ENCODE measurements at places on chromosomes 16 and 17.

GRCh38 chr17:39166437-39167335, 725 bp upstream of the ARL5C start:
- no peak for DNase-seq

DNA sequence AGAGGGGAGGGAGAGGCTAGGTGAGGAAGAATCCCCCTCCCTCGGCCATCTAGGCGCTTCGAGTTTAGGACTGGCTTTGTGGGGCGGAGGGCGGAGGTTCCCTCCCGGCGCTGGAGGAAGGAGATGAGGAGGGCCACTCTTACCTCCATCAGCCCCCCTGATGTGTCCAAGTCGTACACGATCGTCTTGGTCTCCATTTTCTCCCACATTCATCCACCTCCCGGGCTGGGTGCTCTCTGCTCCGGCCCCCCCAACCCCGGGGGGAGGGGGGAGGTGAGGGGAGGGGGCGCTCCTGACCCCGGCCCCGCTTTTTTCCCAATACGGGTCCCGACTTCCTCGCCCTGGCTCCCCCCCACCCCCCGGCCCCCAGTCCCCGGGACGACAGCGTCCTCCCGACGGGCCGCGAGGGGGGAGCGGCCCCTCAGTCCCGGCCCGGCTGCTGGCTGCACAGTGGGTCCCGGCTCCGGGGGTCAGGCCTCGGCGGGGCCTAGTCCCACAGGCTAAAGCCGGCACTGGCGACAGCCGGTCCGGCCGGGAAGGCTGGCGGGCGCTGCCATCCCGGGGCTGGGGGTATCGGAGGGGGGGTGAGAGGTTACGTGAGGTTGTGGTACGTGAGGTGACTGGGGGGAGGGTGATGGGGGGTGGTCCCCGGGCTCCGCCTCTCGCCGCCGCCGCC, 428 bp downstream of the PHF12 start:
- no peak for DNase-seq

GRCh38 chr17:7313890-7314718, 1.1 kb downstream of the GPS2 start:
- no peak for DNase-seq

GRCh38 chr16:30526137-30526822, at the start of gene ZNF768:
TSS of gene ZNF768 (minus strand) at chr16:30526566. CDS start at chr16:30526413, 153 bp downstream.
- DNase-seq = no peak

DNA sequence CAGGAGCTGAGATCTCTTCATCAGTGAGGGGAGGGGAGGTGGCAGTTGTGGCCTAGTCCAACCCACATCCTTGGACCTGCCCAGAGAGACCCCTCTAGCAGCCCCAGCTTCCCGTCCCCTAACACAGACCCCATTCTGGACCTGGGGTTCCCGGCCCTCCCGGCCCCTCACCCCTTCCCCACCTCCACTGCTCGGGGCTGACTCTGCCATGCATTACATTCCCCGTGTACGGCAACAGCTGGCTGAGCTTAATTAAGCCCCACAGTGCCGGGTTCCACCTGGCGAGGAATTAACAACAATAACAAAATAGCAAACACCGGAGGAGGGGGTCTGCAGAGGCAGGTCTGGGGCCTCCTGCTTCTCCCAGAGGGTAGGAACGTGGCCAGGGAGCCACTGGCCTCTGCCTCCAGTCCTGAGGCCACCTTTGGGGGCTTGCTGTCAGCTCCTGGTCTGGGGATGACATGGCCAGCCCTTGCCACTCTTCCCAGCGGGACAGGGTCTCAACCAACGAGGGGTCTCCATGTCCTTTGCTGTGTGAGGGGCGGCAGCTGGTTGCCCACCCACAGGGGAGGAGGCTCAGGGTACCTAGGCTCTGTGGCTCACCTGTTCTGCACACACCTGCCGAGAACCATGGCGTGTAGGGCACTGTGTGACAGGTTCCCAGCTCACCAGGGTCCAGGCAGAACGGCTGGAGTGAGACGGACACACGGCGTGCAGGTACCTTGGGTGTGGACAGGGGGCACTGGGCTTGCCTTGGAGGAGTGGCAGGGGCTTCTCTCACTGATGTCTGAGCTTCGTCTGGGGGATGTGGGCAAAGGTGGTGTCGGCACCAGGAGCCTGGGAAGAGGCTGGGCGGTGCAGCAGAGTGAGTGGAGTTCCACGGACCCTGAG, 46.9 kb upstream of the CBFA2T3 start:
- DNase-seq = no peak

DNA sequence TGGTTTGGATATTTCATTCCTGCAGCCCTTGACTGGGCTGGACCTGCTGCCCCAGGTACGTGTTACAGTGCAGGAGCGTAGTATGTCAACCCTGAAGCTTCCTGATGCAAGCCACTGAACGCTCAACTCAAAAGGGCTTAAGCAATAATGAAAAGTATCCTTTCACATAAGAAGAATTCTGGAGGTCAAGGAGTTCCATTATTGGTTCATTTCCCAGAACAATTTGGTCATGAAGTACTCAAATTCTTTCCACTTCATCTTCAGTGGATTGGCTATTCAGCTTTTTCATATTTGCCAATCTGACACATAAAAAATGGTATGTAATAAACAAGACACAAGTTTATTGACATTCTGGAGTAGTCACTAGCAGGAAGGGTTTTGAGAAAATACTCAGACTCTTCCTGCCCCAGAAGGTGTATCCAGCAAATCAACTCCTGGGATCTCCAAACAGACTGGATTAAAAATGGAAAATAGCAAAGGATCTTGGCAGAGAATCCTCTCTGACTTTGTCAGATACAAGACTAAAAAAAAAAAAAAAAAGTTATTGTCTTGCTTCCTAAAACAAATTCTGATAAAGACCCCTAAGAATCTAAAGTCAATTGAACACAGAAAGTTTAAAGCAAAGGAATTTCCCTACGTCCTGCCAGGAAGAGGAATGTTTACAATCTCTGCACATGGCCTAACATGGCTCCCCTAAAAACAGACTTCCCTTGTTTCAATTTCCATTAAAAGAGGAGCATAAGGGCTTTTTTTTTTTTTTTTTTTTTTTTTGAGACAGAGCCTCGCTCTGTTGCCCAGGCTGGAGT, 37.5 kb upstream of the WSB1 start:
- no peak for DNase-seq

DNA sequence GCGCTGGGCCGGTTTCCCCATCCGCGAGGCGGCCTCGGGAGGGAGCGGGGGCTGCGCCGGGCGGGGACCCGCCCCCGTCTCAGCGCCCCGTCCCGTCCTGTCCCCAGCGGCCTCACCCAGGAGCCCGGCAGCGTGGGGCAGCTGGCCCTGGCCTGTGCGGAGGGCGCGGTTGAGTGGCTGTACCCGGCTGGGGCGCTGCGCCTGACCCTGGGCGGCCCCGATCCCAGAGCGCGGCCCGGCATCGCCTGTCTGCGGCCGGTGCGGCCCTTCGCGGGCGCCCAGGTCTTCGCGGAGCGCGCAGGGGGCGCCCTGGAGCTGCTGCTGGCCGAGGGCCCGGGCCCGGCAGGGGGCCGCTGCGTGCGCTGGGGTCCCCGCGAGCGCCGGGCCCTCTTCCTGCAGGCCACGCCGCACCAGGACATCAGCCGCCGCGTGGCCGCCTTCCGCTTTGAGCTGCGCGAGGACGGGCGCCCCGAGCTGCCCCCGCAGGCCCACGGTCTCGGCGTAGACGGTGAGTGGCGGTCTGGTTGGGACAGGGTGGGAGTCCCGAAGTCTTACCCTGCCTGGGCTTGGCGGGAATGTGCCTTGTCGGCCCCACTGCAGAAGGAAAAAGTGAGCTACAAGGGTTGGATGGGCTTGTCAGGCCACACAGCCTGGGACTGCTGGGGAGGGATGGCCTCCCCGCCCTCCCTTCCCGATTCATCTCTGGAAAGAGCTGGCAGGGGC, 720 bp downstream of the METRN start:
- DNase-seq = no peak

- no peak for DNase-seq
Observed at GRCh38 chr17:56310782-56311181, 157.5 kb downstream of the ANKFN1 start.

DNA sequence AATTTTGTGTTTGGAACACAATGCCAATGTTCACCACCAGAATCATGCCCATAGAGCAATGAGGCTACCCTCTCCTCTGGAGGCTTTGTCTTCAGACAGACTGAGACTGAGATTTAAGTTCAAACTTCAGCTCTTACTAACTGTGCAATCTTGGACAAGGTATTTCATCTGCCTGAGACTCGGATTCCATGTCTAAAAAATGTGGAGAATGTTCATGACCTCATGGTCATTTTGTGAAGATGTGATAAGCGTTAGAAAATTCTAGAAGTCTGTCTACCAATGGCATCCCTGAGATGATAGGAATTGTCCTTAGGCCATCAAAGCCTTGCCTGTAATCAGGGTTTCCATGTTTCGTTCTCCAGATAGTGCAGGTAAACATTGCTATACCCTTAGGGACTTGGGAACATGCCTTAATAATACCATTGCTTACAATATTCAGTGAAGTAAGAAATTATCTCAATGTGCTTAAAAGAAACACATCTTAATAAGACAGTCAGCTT, 388.2 kb upstream of the MAF start:
- no peak for DNase-seq

GRCh38 chr16:23771642-23772041, 16.8 kb downstream of the CHP2 start:
- DNase-seq = no peak

- no peak for DNase-seq
Observed at GRCh38 chr16:79452671-79453070, 147.9 kb downstream of the MAF start.

GRCh38 chr16:87418644-87419043, 26.5 kb downstream of the MAP1LC3B start:
- DNase-seq = no peak

DNA sequence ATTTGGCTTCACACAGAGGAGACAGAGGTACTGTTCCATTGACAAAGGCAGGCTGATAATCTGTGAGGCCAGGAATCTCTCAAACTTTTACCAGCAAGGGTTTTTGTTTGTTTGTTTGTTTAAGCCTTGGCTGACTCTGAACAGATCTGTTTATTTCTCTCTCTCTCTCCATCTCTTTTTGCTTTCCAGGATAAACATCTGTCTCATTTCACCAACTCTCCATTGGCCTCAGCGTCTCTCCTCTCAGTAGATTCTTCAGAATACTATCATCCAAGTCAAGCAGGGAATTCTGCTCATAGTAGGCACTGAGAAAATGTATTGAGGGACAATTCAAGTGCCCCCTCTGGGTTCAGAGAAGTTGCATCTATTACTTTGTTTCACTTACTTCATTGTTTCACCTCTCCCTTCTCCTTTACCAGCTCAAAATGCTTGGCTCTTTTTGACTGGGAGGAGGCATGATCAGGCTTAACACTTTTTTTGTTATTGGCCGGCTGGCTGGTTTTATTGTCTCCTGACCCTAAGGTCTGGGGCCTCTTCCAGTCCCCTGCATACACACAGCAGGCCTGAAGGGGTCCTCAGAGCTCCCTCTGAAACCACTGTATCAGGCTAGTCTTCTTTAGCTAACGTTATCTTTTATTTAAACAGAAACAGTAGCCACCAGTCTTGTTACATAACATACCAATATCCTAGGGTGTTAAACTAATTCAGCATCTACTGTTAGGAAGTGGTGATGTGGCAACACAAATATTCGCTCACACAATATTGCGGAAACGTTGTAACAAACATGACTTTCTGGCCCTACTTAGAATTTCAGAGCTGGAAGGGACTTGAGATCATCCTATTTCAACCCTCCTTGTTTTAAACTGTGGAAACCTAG, 2.0 kb upstream of the YPEL2 start:
- DNase-seq = peak; percentile 45

GRCh38 chr17:36094746-36095145, 4.8 kb upstream of the CCL3 start:
- DNase-seq = no peak

DNA sequence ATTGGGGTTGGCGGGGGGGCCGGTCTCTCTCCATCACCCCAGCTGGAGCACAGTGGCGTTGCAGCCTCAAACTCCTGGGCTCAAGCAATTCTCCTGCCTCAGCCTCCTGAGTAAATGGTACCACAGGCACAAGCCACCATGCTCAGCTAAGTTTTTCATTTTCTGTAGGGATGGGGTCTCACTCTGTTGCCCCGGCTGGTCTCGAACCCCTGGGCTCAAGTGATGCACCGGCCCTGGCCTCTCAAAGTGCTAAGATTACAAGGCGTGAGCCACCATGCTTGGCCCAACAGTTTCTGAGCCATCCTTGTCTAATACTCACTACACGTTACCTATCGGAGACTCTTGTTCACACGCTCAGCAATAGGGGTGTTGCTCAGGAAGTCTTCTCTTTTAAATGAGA, 11.6 kb downstream of the WDR59 start:
- DNase-seq = no peak

- DNase-seq = no peak
Observed at GRCh38 chr17:70172923-70173322, 3.6 kb downstream of the KCNJ2 start.

DNA sequence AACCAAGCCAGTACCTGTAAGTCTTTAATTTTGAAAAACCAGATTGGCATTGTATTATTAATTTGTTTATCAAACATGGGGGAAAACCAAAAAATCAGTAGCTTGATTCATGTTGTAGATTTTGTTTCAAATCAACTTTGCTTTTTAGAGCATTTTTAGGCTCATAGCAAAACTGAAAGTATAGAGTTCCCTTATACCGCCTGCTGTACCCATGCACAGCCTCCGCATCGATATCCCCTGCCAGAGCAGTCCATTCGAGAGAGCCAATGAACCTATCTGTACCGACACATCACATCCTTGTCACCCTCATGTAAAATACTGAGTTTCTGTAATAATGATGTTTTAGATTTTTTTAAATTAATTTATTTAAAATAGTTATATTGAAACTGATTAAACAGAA, 16.2 kb upstream of the MRC2 start:
- DNase-seq = no peak

DNA sequence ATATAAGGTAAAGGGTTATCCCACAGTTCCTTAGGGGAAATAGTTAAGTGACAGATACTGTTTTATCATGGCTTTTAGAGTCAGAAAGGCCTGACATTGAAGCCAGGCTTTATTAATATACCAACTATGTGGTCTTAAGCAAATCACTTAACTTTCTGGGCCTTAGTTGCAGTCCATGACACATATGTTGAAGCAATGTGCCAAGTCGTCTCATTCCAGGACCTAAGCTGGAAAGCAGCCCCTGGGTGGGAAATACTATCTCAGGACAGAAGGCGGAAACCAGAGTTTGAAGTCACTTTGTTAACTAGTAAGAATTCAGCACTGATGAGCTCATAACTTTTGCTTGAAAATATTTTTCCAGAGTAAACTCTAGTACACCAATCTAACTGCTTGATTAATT, 80.0 kb downstream of the USP32 start:
- no peak for DNase-seq

All from iPS DF 19.7 (cell line).